ENCODE measurements at places on chromosomes 7 and 10.

DNA sequence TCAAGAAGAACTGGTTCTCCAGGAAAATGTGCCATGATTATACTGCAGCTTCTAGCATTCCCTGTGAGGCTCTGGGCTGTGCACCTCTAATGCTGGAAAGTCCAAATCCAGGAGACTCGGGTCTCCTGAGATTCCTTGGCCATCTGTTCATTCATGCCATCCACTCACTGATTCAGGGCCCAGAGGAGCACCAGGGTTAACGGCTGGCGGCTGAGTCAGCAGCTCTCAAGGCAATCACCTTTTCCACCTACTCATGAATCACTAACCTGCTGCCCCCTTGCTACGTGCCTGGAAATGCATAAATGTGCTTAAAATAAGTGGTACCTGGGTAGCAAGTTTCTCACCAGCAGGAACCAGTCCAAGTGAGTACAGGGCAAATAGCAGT is 132.7 kb downstream of the KCNMA1 start:
- DNase-seq, result no peak

DNA sequence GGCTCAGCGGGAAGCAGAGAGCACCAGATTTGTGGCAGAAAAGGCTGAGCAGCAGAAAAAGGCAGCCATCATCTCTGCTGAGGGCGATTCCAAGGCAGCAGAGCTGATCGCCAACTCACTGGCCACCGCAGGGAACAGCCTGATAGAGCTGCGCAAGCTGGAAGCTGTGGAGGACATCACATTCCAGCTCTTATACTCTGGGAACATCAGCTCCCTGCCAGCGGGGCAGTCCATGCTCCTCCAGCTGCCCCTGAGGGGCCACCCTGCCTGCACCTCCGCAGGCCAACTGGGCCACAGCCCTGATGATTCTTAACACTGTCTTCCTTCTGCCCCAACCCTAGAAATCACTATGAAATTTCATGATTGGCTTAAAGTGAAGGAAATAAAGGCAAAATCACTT is 18.6 kb downstream of the CWF19L1 start:
- no peak for DNase-seq

- DNase-seq, result no peak
Observed at GRCh38 chr7:128705891-128706333, 33.2 kb upstream of the CALU start.

DNA sequence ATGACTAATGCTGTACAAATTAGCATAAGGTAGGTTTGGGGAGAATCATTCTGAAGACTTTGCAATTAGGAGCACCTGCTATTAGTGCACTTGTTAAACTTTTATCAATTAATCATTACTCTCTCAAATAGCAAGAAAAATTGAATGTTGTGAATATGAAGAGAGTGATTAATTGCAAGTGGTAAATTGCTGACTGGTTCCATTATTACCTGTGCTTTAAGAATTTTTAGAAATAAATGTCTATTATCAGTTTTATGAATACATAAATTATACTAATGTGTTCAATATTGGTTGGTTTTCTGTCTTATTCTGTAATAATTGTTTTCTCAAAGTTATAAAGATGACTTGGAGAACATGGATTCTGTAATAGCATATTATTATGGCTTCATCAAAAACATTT is 47.3 kb upstream of the TMEM26 start:
- DNase-seq, result no peak

DNA sequence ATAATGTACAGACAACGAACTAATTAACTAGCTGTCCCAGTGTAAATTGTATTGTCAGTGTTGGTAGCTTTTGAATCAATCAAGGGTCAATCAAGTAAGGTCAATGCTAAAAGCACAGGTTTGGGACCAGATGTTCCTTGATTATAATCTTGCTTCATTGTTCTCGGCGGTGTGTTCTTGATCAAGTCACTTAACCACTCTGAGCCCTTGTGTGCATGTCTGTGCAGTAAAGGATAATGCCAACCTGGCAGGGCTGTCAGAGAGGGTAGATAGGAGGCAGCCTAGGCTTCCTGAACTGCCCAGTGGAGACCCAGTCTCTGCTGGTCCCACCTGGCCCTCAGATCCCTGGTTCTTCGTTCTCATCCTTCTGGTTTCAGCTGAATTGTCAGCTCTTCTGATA is 221.0 kb downstream of the EMX2 start:
- no peak for DNase-seq

DNA sequence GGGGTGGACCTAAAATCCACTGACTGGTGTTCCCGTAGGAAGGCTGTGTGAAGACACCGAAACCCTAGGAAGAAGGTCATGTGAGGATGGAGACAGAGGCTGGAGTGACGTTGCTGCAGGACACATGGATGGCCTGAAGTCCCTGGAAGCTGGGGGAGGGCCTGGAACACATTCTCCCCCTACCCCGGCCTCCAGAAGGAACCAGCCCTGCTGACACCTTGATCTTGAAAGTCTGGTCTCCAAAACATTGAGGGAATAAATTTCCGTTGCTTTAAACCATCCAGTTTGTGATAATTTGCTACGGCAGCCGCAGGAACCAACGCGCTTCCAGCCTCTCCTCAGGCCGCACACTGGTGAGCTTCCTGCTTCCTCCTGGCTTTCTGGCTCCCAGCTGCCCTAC is 288.2 kb downstream of the GLRX3 start:
- no peak for DNase-seq
